Activated CD4-positive, alpha-beta T cell treated with anti-CD3 and anti-CD28 coated beads, Interleukin-2, amount 10 ng/mL, durations not matched to agents 7 days and 5 days (primary cell): ENCODE measurements at places on chromosomes 16 and 17. TPM values are rescaled to one million over a fixed set of nuclear protein-coding genes. Genes with fewer than 3 reads are reported as not detected.
A peak's percentile ranks its signal among the peaks of the same experiment; 100 is the strongest.

Gene WNT9B
- total RNA-seq: not detected

Gene CFAP119
- 3.0 TPM for total RNA-seq

DNA sequence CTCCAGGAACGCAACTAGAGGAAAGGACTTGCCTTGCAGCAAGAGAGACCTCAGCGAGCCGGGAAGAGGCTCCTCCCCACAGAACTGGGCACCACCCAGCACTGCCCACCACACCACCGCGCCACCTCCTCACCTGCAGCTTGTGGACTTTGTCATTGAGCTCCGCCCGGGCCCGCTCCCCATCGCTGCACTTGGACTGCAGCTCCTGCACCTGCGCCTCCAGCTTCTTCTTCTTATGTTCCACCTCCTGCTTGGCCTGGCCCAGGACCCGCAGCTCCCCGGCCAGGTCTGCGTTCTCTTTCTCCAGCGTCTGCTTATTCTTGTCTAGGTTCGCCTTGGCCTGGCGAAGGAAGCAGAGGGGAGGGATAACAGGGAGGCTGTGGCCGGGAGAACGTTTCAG is 76.7 kb downstream of the NDE1 start:
- no peaks in the 10 kb centered on the region for H3K4me1 ChIP-seq
- no peak overlapping the region for H3K27ac ChIP-seq
- H3K36me3 ChIP-seq: peaks cover 30% of the 10 kb centered on the region
- H3K27me3 ChIP-seq: no peaks in the 10 kb centered on the region
- DNase-seq: no peak
- no peak overlapping the region for H3K4me3 ChIP-seq

- no peak overlapping the region for H3K27ac ChIP-seq
- H3K27me3 ChIP-seq: no peaks in the 10 kb centered on the region
- no peak overlapping the region for H3K4me3 ChIP-seq
- no peak for DNase-seq
- peaks cover 3% of the 10 kb centered on the region for H3K36me3 ChIP-seq
Measured at GRCh38 chr17:63082952-63083351, 116.9 kb downstream of the TANC2 start.

GRCh38 chr17:73280191-73280590 is 18.5 kb upstream of the CPSF4L start:
- DNase-seq: no peak
- H3K4me1 ChIP-seq: no peaks in the 10 kb centered on the region
- H3K27me3 ChIP-seq: no peaks in the 10 kb centered on the region
- no peak overlapping the region for H3K4me3 ChIP-seq

DNA sequence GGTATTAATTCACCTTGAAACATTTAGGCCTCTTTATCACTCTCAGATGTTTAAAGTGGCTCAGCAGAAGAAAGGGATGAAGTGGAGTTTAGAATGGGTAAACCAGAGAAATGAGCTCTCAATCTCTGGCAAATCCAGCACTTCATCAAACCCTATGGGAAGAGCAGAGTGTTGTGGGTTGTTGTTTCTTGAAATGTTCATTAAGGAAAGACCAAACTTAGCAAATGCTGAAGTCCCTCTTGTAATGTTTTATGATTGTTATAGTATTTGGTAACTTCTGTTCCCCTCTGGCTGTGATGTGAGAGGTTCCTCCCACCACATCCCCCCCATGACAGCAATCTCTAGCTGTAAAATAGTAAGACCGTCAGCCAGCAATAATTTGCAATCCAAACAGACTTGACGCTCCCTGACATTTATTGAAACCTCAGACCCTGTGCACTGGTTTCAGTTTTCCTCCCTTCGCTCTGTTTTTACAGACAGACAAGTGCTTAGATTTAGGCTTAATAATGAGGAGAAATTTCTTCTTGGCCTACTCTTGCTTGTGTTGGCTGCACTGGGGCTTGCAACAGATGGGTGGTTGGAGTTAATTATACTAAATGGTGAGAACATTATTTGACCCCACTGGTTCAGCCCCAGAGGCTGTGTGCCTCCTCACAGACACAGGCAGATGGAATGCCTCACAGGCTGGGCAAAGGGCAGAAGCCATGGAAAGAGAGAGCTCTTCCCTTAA is 609.4 kb upstream of the SOX9 start:
- H3K27ac ChIP-seq: no peak overlapping the region
- no peak overlapping the region for H3K4me3 ChIP-seq
- no peaks in the 10 kb centered on the region for H3K4me1 ChIP-seq
- no peak for DNase-seq
- H3K36me3 ChIP-seq: no peaks in the 10 kb centered on the region

- H3K4me1 ChIP-seq: peaks cover 18% of the 10 kb centered on the region
- no peaks in the 10 kb centered on the region for H3K27me3 ChIP-seq
Measured at GRCh38 chr16:55502801-55503366, 6.0 kb upstream of the LPCAT2 start.

- H3K27ac ChIP-seq: no peak overlapping the region
- H3K4me1 ChIP-seq: no peaks in the 10 kb centered on the region
- no peak for DNase-seq
Measured at GRCh38 chr17:77942112-77942988, 16.2 kb upstream of the TNRC6C start.

GRCh38 chr16:68951991-68952877 is 108.9 kb downstream of the TANGO6 start:
- H3K36me3 ChIP-seq: no peaks in the 10 kb centered on the region
- DNase-seq: no peak
- no peak overlapping the region for H3K4me3 ChIP-seq
- H3K27ac ChIP-seq: no peak overlapping the region

DNA sequence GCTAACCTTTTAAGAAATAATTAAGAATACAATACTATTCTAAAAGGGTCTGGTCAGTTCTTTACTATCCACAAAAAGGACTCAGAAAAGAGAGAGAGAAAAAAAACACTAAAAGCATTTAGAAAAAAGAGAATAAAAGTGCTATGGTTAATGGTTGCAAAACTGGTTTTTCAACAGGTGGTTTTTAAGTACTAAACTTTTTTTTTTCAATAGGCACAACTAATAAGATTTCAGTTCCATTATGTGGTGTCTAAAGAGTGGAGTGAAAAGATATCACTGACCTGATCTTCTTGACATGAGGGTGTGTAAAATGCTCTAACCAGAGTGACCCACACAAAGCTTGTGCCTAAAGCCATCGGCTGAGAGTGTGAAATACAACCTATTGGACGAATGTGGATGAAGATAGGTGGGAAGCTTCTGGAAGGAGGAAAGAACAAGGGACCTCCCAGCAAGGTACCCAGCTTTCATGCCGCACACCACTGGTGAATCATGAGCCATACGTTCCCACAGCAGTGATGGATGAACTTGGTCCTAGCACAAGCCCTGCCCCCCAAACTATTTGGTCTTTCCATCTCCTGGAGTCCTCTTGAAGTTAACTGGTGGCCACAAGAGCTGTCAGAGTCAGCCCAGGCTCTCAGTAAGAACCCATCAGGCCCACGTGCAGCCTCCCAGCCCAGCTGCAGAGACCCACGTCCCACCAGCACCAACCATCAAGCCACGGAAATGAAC is 103.0 kb downstream of the ZFHX3 start:
- H3K36me3 ChIP-seq: no peaks in the 10 kb centered on the region
- no peak for DNase-seq
- no peak overlapping the region for H3K4me3 ChIP-seq
- H3K27ac ChIP-seq: no peak overlapping the region
- peaks cover 12% of the 10 kb centered on the region for H3K27me3 ChIP-seq

GRCh38 chr17:65966072-65966695 is 225.7 kb downstream of the CEP112 start:
- H3K27ac ChIP-seq: no peak overlapping the region
- DNase-seq: no peak
- H3K4me1 ChIP-seq: no peaks in the 10 kb centered on the region
- no peaks in the 10 kb centered on the region for H3K27me3 ChIP-seq
- no peaks in the 10 kb centered on the region for H3K36me3 ChIP-seq

GRCh38 chr17:74435775-74436359 is 4.0 kb downstream of the GPRC5C start:
- H3K27me3 ChIP-seq: peaks cover 45% of the 10 kb centered on the region
- H3K4me3 ChIP-seq: no peak overlapping the region
- no peaks in the 10 kb centered on the region for H3K36me3 ChIP-seq
- DNase-seq: no peak

Gene LPO
- total RNA-seq: not detected

Gene CDRT4
- total RNA-seq: 1.5 TPM

DNA sequence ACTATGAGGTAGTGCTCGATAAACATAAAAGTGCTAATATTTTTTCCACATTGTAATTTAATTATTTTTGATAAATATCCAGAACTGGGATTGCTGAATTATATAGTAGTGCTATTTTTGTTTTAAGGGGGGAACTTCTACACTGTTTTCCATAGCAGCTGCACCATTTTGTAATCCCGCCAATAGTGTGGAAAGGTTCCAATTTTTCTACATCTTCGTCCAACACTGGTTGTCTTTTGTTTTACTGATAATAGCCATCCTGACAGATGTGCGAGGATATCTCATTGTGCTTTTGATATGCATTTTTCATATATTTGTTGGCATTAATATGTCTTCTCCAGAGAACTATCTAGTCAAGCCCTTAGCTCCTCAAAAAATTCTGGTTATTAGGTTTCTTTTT is 259.6 kb upstream of the KCNJ16 start:
- no peak overlapping the region for H3K27ac ChIP-seq
- no peak for DNase-seq
- no peak overlapping the region for H3K4me3 ChIP-seq
- no peaks in the 10 kb centered on the region for H3K27me3 ChIP-seq

Gene PRR29
- total RNA-seq: 3.8 TPM

GRCh38 chr17:2227025-2227699 is 76.4 kb downstream of the SMG6 start:
- peaks cover 47% of the 10 kb centered on the region for H3K36me3 ChIP-seq
- H3K4me3 ChIP-seq: no peak overlapping the region
- no peak overlapping the region for H3K27ac ChIP-seq
- DNase-seq: no peak
- H3K4me1 ChIP-seq: peaks cover 60% of the 10 kb centered on the region
- no peaks in the 10 kb centered on the region for H3K27me3 ChIP-seq

DNA sequence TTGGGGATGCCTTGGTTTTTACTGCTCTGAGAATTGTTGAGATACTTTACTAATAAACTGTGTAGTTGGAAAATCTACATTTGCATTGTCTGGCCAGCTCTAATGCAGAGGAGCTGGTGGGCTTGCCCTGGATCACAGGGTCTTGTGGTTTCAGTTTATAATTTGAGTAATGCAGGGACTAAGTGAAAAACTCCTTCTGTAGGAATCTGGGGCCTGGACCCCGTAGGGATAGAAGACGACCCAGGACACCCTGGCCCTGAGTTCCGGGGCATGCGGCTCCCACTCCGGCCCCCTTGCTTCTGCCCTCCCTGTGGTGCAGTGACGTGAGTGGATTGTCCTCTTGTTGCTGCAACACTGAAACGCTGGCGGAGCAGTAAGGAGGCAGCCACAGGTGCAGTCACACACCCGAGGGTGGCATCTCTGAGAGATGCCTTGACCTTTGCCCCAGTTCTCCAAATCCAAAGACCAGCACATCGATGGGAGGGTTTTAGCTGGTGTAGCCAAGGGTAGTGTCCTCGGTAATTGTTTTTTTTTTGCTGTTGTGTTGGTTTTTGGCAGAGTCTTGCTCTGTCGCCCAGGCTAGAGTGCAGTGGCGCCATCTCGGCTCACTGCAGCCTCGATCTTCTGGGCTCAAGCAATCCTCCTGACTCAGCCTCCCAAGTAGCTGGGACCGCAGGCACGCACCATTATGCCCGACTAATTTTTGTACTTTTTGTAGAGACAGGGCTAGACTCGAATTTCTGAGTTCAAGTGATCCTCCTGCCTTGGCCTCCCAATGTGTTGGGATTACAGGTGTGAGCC is 2.6 kb upstream of the RPL13 start:
- peak overlapping the region; percentile 75 for H3K27ac ChIP-seq
- no peaks in the 10 kb centered on the region for H3K27me3 ChIP-seq
- H3K4me3 ChIP-seq: peak overlapping the region; percentile 56
- no peak for DNase-seq

- peaks cover 10% of the 10 kb centered on the region for H3K4me1 ChIP-seq
- peak overlapping the region; percentile 46 for H3K27ac ChIP-seq
- no peak overlapping the region for H3K4me3 ChIP-seq
- DNase-seq: no peak
- no peaks in the 10 kb centered on the region for H3K36me3 ChIP-seq
Measured at GRCh38 chr16:50616883-50617645, 64.0 kb downstream of the SNX20 start.

DNA sequence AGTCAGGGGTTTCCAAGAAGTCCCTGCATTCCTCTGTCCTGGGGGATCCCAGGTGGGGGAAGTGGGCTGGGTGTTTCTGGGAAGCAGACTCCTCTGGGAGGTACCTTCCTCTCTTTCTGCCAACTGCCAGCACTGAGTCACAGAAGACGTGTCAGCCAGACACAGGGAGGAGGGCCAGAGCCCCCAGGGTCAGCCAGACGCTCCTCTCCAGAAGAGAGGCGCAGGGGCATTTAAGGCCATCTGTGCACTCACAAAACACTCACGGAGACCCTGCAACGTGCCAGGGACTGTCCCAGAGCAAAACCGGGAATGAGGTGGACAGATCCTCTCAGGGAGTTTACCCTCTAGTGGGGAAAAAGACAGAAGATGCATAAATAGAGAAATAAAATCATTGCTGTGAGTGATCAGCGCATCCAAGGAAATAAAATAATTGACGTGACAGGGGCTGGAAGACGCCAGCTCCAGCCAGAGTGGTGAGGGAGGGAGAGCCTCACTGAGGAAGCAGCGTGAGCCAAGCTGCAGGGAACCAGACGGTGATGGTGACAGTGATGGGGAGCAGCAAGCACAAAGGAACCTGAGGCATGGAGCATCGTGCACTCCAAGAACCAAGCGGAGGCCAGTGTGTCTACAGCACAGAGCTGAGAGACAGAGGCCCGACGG is 105.4 kb downstream of the ZNF423 start:
- H3K27me3 ChIP-seq: peaks cover 20% of the 10 kb centered on the region
- H3K4me1 ChIP-seq: peaks cover 9% of the 10 kb centered on the region
- H3K27ac ChIP-seq: no peak overlapping the region
- H3K36me3 ChIP-seq: no peaks in the 10 kb centered on the region

Gene PPM1E
- not detected for total RNA-seq

DNA sequence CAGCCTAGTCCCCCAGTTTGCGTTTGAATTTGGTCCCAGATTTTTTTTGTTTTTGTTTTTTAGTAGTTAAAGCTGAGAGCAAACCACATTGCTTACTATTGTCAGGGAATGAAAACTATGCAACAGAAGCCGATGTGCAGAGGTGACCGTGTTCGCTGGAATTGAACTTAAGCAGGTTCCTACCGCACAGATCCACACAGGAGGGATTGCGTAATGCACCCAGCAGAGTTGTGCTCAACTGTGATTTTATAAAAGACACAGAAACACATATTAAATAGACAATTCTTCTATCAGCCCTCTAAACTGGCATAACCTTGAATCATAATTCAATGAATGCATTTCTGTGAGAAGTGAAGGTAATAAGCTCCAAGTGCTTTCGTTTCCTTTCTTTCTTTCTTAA is 443.0 kb downstream of the WWOX start:
- H3K27ac ChIP-seq: no peak overlapping the region
- no peaks in the 10 kb centered on the region for H3K4me1 ChIP-seq
- no peaks in the 10 kb centered on the region for H3K36me3 ChIP-seq
- H3K27me3 ChIP-seq: no peaks in the 10 kb centered on the region
- H3K4me3 ChIP-seq: no peak overlapping the region

Gene RNU2-1
- total RNA-seq: 5,823 TPM
